ENCODE measurements at places on chromosomes 7 and 10.

DNA sequence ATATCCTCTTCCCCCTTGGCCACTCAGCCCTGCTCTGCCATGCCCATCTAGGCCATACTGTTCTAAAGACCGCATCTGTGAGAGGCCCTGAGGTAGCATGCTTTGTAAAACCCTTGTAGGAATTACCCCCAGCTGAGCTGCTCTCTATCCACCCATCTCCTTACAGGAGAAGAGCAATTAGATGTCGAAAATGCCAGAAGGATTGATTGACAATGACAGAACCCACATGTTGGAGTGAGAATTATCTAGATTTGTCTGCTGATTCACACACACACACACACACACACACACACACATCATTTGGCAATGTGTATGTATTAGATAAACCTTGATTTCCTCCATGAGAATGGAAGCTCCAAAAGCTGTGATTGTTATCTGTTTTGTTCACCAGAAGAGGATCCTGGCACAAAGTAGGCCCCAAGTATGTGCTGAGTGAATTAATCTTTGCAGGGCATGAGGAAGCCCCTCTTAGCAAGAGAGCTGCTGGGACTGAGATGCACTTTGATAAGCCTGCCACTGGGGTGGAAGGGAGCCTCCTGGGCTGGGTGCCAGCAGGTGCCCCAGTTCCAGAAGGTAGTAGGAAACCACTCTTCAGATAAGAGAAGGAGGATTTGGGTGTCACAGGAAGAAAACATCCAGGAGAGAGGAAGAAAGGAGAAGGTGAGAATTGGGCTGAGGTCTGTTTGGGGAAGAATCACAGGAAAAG, 187.5 kb upstream of the ADO start:
- no peak for DNase-seq

- no peak for DNase-seq
Measured at GRCh38 chr7:72710983-72711382, 117.0 kb downstream of the TYW1B start.

DNA sequence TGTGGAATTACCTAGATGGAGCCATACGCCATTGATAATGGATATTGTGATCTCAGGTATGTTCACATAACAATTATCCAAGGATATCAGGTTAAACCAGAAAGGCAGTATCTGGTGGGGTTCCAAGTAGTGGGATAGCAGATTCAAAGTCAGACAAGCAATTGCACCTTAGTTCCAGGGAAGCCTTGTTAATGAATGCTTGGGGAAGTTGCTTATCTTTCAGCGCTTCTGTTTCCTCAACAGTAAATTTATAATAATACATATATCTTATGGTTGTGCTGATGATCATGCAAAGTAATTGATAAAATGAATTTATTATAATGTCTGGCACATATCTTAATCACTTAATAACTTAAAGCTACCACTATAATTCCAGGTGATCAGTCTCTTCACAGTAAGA, 290.9 kb downstream of the SUGCT start:
- DNase-seq: no peak

- DNase-seq: no peak
Measured at GRCh38 chr10:6498771-6499170, 81.3 kb downstream of the PRKCQ start.

DNA sequence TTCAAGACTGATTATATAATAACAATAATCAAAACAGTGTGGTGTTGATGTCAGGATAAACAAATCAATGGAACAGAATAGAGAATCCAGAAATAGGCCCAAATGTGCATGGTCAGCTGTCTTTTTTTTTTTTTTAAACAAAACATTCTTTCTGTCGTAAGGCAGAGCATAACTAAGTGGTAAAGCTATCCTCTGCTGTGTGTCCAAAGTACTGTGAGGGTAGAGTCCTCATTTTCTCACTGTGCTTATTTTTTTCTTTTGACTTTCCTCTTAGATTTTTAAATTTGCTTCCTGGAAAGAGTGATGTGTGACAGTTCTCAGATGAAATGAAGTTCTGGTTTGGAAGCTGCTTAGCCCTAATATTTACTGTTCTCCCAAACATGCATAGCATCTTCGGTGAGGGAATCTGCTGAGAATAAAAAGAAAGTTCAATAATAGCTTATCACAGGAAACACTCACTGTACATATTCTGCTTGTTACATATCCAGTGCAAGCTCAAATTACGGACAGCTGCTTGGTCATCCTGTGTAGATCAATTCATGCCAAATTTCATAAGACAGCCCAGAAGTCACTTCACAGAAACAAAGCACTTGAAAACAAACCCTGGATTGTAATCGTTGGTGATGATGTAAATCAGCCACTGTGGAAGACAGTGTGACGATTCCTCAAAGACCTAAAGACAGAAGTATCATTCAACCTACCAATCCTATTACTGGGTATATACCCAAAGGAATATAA, 423.9 kb downstream of the NEBL start:
- DNase-seq: no peak

DNA sequence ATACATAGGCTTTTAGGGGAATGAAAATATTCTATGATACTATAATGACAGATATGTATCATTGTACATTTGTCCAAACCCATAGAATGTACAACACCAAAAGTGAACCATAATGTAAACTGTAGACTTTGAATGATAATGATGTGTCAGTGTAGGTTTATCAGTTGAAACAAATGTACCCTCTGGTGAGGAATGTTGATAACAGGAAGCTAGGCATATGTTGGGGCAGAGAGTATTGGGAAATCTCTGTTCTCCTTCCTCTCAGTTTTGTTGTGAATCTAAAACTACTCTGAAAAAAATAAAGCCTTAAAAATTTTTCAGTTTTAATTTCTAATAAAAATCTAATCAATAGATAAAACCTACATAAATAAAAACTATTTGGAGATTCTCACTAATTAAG, 36.9 kb downstream of the C1GALT1 start:
- no peak for DNase-seq

All from fibroblast of skin of right biceps (primary cell).